ENCODE measurements at places on chromosomes 7 and 10.

DNA sequence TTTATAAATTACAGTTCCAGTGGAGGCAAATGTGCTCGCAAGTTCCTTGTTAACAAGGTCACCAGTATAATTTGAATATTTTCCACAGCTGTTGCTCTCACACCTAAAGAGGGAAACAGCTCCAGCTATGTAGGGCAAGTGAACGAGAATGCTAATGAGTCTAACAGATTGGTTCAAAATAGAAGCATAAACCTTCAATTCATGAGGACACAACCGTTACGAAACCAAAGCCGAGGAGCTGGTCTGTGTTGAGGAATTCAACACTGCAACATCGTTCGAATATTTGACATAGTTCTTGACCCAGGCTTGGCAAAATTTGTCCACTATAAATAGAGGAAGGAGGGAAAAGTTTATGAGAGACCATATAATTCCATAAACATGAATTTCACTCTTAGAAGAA lies 161.3 kb downstream of the KLF6 start:
- DNase-seq, result peak; percentile 83

GRCh38 chr7:150756858-150757257 lies 19.6 kb downstream of the GIMAP5 start:
- no peak for DNase-seq

DNA sequence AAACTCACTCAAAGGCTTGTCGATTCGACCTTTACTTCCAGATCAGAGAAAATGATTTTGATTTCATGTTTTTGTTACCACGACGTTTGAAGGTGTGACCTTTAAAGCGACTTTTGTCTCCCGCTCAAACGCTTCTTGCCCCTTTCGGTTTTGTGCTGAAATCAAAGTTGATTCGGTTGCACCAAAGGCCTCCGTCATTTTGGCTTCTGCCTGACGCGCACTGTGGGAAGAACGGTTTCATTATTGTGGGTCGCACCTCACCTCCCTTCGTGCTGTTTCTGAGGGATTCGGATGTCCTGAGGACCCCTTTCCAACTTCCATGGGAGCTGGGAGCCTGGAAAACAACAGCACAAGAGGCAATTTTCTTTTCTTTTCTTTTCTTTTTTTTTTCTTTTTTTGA lies 176.9 kb downstream of the DNAJB6 start:
- DNase-seq, result no peak

DNA sequence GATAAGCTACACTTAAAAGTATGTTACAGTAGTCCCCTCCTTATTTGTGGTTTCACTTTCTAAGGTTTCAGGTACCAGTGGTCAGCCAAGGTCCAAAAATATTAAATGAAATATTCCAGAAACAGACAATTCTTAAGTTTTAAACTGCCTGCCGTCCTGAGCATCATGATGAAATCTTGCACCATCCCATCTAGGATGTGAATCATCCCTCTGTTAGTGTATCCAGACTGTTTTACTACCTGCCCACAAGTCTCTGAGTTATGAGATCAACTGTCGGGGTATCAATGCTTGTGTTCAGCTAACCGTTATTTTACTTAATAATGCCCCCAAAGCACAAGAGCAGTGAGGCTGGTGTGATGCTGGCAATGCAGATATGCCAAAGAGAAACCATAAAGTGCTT lies 11.4 kb downstream of the KDM7A start:
- peak; percentile 57 for DNase-seq

GRCh38 chr7:84506151-84506550 lies 311.6 kb upstream of the SEMA3A start:
- peak; percentile 63 for DNase-seq

- DNase-seq, result no peak
These were observed 13.1 kb downstream of the UNC5B start for GRCh38 chr10:71225291-71226058.

GRCh38 chr7:55651057-55651456 lies 78.8 kb upstream of the VOPP1 start:
- DNase-seq, result no peak

DNA sequence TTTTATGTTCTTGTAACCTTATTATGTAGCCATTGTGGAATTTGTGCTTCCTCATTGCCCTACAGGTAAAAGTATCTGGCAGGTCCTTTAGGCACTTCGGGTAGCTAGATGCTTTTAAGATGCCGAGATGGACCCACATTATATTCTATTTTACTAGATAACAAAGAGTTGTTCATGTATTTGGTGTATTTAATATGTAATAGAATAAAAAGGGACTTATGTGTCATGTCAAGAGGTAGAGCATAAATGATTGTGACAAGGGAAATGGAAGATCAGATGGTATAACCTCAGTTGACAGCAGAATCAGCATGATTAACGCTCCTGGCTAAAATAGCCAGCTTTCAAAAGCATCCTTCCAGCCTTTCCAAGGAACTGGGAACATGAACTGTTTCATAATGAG lies 50.6 kb downstream of the NPY start:
- no peak for DNase-seq

DNA sequence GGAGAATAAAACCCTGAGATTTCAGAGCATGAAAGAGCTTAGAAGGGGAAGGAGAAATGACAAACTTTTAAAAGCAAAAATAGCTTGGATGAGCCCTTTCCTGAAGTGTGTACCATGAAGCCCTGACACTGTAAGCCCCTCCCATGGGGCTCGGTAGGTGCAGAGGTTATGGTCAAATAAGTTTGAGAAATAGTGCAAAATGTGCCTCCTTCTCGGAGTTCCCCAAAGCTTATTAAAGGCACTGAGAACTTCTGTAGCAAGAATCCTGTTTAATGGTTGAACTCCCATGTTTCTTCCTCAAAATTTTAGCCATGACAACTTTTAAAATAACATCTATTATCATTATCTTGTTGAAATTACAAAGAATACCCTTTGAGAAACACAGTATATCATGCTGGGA lies 10.5 kb upstream of the HYCC1 start:
- DNase-seq, result no peak

- DNase-seq, result no peak
These were observed 231.7 kb downstream of the USP6NL start for GRCh38 chr10:11379771-11380170.

DNA sequence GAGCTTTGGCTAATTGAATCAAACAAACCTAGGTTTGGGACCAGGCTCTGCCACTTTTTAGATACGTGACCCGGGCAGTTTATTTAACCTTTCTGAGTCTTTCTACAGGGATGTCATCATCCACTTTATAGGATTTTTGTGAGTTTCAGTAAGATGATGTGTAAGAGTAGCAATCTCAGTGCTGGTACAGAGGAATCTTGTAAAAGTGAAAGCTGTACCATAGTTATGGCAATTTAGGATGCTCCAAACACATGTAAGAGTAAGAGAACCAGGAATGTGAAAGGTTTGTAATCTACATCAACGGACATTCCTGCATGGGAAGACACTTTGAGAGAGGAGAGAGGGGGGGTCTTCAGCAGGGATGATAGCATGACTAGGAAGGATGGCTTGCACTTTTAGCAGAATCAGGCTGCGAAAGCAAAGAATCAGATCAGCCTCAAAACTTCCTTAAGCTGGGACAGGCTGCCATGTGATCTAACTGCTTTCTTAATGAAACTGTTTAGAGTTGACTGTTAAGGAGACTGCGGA lies 968 bp downstream of the NOLC1 start:
- no peak for DNase-seq

DNA sequence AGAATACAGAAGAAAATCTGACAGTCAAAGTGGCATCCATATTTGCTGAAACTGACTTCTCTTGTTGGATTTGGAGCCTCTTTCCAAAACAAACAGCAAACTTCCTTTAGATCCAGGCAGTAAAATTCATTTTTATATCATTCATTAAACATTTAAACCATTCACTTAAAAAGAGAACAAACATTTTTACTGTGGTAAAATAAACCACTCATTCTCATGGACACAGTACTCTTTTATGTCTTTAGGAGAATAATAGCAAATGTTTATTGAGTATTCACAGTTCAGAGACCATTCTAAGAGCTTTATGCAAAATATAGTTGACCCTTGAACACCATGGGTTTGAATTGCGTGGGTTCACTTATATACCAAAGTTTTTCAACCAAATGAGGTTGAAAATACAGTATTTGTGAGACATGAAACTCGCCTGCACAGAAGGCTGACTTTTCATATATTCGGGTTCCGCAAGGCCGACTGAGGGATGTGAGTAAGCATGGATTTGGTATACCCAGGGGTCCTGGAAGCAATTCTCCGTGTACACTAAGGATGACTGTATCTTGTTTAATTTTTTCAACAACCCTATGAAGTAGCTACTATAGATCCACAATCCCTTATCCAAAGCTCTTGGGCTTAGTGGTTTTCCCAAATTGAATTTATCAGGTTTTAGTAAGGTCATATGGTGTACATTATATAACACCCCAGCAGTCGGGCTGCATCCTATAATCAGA lies 49.1 kb downstream of the ATXN7L1 start:
- DNase-seq, result no peak

GRCh38 chr7:159240962-159241361 lies 96.3 kb upstream of the VIPR2 start:
- no peak for DNase-seq

GRCh38 chr7:137962875-137963507 lies 38.9 kb downstream of the CREB3L2 start:
- no peak for DNase-seq

DNA sequence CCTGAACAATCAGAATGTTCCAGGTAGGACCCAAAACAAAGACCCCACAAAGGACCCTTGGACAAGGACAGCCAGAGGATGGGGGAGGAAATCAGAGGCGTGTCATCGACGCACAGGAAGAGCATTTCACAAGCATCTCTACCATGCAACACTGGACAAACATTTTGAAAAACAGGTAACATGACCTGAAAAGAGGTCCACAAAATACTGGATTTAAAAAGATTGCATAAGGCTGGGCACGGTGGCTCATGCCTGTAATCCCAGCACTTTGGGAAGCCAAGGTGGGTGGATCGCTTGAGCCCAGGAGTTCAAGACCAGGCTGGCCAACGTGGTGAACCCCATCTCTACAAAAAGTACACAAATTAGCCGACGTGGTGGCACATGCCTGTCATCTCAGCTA lies 60.5 kb upstream of the RNF32 start:
- DNase-seq, result no peak

GRCh38 chr10:101839416-101840063 lies 4.1 kb downstream of the KCNIP2 start:
- DNase-seq, result no peak

DNA sequence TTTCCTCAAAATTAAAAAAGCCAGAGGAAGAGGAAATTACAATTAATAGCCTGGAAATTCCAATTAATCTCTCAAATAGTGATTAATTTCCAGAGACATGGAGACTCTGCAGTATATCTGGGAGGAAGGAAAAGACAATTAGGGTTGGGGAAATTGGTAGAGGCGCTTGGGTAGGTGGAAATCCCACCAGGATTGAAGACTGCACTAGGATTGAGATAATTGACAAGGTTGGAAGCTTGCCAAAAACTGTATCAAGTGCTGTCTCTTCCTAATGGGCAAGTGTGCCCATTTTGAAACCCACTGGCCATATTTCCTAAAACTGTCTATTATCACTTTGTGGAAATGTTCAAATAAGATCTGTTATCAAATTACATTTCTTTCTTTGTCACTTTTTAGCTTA lies 21.6 kb downstream of the CHN2 start:
- no peak for DNase-seq

DNA sequence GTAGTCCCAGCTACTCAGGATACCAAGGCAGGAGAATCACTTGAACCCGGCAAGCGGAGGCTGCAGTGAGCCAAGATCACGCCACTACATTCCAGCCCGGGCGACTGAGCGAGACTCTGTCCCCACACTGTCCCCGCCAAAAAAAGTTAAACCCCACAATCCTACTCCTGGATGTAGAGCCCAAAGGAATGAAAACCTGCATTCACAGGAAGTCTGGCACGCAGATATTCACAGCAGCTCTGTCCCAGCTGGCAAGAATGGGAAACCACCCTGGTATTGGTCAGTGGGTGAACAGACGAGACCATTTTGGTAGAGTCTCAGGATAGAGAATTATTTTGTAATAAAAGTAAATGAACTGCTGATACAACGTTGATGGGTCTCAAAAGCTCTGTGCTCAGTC lies 225.2 kb downstream of the MAD1L1 start:
- no peak for DNase-seq

DNA sequence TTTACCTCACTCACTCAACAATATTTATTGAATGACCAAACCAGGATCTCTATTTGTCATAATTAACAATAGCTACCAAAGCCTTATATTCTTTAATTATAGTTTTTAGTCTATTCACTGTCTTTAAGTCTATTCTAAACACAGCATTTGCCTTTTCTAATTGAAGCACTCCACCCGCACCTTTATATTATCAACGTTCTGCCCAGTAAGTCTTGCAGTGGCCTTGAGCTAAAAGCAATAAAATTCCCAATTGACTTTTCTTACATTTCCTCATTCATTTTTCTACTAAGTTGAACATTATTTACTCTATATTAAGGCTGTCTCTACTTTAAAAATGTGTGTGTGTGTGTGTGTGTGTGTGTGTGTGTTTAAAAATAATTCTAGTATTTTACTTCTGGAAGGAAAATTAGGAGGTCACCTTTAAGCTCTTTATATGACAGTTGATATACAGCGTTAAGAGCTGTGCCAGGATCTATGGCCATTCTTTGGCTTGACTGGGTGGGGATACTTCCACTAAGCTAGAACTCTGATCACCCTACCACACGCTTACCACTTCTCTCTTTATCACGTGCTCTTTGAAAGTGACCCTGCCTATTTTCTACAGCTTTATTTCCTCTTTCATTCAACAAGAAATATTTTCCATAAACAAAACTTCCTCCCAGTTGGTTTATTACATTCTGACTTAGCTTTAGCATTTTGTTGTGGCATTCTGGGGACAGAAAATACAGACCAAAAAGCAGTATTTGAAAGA lies 8.8 kb downstream of the PAPSS2 start:
- no peak for DNase-seq

DNA sequence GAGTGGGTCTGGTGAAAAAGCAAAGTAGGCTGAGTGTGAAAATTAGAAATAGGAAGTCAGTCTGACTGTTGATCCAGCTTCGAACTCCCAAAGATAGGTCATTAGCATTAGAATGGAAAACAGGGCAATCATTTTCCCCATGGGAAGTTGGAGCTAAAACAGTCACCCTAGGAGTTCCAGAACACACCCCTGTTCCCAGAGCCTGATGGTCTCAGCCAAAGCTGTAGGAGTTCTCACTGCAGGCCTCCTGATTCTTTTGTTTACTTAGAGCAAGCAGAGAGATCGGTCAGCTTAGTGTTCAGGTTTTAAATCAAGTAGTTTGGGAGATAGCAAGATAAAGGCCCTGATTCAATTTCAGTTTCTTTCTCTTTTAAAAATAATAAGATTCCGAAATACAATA lies 28.8 kb upstream of the JCAD start:
- no peak for DNase-seq

DNA sequence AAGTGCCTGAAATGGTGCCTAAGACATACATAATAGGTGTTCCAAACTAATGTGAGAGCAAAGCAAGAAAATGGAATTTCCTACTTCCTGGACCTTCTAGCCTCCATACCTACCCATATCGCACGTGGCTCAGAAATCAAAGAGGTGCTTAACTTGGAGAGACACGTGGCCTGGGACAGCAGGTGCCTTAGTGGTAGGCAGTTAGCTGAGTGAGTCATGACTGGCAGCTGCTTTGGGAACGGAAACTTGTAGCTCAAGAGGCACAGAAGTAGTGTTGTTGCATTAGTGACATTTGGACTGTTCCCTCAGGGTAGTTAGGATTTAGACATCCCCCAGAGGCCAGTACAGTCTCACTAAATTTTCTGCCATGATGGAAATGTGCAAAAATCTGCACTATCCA lies 12.0 kb upstream of the BMPER start:
- no peak for DNase-seq

GRCh38 chr7:156764016-156764669 lies 123.6 kb downstream of the RNF32 start:
- DNase-seq, result peak; percentile 16
